ENCODE measurements at places on chromosomes 1 and 21.

GRCh38 chr1:201731142-201731541, 97.8 kb upstream of the IPO9 start:
- DNase-seq: peak; percentile 41

DNA sequence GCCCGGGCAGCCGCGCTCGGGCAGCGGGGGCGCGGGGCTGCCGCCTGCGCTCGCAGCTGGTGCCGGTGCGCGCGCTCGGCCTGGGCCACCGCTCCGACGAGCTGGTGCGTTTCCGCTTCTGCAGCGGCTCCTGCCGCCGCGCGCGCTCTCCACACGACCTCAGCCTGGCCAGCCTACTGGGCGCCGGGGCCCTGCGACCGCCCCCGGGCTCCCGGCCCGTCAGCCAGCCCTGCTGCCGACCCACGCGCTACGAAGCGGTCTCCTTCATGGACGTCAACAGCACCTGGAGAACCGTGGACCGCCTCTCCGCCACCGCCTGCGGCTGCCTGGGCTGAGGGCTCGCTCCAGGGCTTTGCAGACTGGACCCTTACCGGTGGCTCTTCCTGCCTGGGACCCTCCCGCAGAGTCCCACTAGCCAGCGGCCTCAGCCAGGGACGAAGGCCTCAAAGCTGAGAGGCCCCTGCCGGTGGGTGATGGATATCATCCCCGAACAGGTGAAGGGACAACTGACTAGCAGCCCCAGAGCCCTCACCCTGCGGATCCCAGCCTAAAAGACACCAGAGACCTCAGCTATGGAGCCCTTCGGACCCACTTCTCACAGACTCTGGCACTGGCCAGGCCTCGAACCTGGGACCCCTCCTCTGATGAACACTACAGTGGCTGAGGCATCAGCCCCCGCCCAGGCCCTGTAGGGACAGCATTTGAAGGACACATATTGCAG, 3.0 kb downstream of the ARTN start:
- no peak for DNase-seq

DNA sequence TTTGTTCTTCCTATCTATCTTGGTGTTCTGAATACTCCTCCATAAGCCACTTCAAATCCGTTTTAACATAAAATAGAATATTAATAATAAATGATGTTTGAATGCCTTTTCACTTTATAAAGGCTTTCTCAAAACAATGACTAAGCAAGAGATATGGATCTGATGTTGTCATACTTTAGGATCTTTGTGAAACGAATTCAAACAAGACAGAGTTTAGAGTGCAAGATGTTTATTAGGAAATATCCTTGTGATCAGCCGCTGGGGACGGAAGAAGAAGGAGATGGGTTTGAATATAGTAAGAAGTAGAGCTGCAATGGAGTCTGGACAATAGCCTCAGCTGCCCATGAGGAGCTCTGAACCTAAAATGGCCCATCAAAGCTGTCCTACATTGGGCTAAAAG, 351.8 kb downstream of the NEGR1 start:
- no peak for DNase-seq

DNA sequence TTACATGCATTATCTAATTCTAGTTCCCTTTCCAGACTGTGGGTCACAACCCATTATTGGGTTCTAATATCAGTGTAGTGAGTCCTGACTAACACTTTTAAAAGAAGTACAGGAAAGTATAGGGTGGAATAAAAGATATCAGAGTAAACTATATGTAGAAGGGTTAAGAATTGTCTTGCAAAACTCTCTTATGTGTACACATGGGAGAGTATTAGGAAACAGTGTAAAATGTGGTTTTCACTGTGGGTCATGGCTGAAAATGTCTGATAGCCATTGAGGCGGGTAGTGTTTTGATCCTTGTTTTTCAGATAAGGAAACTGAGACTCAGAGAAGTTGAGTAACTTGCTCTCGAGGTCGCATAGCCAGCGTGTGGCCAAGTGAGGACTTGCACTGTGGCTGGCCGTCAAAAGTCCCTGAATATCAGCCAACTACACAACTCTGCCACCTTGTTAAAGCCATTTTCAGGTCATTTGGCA, 18.5 kb upstream of the MTARC1 start:
- no peak for DNase-seq

- DNase-seq: no peak
Measured at GRCh38 chr1:162633081-162633762, 958 bp downstream of the DDR2 start.

- no peak for DNase-seq
Measured at GRCh38 chr1:1137256-1138045, 21.6 kb upstream of the C1orf159 start.

DNA sequence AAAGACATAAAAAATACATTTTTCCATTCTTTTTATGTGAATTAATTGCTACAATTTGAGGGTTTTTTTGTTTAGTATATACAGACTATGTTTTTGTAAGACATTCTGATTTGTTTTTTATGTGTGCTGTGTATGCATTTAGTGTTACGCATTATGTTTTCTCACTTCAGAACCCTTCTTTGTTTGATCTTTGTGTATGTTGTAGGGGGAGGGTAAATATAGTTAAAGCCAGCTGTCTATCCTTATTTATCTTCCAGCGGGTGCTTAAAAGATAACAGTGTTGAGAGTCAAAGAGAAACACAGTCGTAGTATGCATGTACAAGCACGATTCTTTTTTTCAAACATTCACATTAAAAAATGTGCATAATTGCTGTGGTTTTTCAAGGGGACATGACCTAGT, 97.5 kb upstream of the KIAA1614 start:
- no peak for DNase-seq

- DNase-seq: no peak
Measured at GRCh38 chr1:153790966-153791647, 15.9 kb downstream of the SLC27A3 start.

DNA sequence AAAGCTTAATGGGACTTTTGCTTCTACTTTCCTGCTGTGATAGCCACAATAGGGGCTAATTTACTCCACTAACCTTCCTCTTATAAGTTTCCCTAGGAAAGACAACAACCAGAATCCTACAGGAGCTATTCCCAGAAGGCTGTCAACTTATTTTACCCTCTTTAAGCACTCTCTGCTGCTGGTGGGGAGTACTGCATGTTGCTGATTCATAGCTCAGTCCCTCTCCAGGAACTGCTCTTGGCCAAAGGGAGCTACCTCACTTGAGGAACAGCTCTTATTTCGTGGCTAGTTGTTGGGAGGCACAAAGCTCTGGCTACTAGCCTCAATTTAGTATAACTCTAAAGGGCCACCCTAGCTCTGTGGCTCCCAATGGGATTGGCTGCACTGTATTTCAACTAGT, 37.2 kb downstream of the ADSS2 start:
- DNase-seq: no peak

- DNase-seq: no peak
Measured at GRCh38 chr1:85629532-85629920, 49.0 kb downstream of the CCN1 start.

DNA sequence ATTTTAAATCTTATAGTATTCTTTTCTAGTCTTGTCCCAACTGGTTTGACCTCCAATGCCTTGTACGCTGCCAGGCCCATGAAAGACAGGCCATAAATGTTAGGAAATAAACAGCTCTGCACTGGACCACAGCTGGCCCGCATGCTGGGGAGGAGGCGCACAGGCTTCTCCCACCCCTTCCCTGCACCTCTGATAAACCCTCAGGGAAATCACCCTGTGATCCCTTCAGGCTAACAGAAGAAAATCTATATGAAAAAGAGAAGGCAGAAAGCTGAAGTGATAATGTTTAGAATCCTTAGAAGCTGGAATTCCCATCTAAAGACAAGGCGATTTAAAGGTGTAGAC, 41.5 kb downstream of the COLGALT2 start:
- no peak for DNase-seq

- DNase-seq: no peak
Measured at GRCh38 chr1:217585577-217585976, 45.3 kb downstream of the GPATCH2 start.

- DNase-seq: no peak
Measured at GRCh38 chr1:39635871-39636210, 3.6 kb downstream of the HEYL start.

Measured in caudate nucleus (tissue), 63 donors.